Hindlimb muscle (tissue), 1 donor: ENCODE measurements at places on chromosomes 3 and 15. TPM values are rescaled to one million over a fixed set of nuclear protein-coding genes. Genes with fewer than 3 reads are reported as not detected.
A peak's percentile ranks its signal among the peaks of the same experiment; 100 is the strongest.

DNA sequence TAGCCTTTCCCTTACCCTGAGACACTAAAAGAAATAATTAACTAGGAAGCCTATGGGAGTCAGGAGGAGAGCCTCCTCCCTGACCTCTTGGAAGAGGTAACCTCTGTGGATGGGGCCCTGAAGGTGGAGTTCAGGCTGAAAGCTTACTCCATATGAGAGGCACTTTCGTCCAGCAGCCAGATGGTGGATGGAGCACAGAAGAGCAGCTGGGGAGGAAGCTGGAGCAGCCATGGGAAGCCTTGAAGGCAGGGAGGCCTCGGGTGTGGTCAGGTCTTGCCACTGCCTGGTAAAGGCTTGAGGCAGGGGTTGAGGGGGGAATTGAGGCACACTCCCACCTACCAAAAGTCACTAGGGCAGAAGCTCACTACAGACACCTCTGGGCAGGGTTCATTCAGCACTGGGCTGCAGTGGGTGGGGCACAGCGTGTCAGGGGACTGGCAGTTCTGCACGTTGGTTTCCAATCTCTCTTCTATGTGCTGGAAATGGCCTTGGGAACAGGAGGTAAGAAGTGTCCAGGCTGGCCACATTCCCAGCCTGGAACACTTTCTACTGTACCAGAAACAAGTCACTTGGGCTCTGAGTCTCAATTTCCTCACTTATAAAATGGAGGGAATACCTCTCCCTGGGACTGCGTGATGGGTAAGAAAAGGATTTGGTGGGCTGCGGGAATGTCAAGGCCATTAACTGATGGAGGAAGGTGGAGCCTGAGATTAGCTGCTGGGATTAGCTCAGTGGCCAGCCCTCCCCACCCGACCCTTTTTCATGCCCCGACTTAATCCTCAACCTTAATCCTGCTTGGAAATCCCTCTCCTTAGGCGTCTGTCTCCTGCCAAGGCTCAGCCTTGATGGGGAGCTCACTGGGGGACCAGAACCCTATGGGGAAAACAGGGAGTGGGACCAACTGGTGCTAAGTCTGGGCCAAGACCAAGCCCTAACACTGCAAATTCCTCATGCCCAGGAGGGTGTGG lies 5.4 kb downstream of the PCBP4 start:
- DNase-seq = no peak

GRCh38 chr3:24393316-24393715 lies 101.3 kb downstream of the THRB start:
- no peak for DNase-seq

- peak; percentile 42 for DNase-seq
These were observed 59.5 kb downstream of the BFSP2 start for GRCh38 chr3:133459400-133459799.

CCK gene
- 4.2 TPM for polyA plus RNA-seq

DNA sequence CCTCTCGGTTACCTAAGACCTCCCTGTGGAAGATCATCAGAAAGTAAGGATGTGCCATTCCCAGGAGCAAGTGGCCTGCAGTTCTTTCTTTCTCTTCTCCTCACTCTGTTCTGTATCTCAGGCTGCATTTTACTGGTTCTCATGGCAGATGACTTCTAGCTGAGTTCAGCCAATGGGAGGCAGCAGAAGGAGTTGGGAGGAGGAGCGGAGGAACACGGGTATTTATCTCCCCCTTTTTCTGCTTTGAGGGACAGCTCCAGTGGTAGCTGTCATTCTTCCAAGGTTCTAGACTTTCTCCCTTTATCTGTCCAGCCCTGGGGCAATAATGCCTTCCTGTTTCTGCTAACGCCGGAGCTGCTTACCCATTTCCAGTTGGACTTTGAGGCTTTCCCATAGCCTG lies 339.9 kb downstream of the NR2F2 start:
- DNase-seq = no peak

GRCh38 chr3:162437480-162437879 lies 940.9 kb downstream of the OTOL1 start:
- DNase-seq = no peak

PML gene
- polyA plus RNA-seq = 45.5 TPM

DNA sequence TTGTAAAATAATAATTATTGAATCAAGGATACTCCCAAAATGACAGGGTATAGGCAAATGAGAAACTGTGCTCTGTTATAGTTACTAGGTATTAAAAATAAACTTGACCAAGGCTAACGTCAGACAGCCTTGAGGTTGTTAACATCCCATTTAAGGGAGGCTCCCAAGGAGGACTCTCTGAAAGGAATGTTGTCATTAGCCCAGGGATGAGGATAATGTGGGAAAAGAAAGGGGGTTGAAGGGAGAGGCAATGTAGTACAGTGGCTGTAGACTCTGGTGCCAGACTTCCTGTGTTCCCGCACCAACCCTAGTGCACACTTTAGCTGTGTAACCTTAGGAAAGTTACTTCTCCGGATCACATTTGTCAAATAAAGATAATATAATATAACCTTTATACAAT lies 47.0 kb upstream of the RARB start:
- no peak for DNase-seq

MESP2 gene
- 0.22 TPM for polyA plus RNA-seq

DNA sequence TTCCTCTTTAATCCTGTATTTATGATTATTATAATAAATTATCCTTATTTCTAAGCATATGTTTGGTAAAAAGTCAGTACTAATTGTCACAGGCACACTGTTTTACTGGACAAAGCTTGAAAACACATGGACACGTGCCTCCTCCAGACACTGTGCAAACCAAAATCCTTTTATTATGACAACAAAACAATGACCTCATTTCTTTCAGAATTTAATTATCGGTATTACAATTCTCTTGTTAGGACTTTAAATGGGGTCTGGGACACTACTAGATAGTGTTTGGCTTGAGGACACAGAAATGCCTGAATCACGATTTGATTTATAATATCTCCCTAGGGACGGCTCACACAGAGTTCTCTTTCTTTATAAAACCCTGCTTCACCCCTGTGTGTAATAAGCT lies 107.3 kb upstream of the IGSF10 start:
- DNase-seq = peak; percentile 23

CGGBP1 gene
- polyA plus RNA-seq = 70.8 TPM

WWTR1 gene
- polyA plus RNA-seq = 85.2 TPM

DNA sequence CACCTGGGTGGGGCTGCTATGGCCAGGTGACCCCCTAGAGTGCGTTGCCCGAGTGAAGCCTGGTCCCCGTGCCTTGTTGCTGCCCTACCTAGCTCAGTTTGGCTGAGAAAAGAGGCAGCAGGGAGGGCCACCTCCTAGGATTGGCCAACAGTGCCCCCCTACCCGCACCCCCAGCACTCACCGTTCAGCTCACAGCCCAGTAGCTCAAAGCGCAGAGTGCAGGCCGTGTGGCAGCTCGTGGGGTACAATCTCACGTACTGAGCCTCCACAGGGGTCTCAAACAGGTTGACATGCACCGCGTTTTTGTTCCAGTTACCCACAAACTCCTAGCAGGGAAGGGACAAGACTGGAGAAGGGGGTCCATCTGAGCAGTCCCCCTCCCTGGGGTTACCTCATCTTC lies 7.6 kb downstream of the MFGE8 start:
- no peak for DNase-seq

DNA sequence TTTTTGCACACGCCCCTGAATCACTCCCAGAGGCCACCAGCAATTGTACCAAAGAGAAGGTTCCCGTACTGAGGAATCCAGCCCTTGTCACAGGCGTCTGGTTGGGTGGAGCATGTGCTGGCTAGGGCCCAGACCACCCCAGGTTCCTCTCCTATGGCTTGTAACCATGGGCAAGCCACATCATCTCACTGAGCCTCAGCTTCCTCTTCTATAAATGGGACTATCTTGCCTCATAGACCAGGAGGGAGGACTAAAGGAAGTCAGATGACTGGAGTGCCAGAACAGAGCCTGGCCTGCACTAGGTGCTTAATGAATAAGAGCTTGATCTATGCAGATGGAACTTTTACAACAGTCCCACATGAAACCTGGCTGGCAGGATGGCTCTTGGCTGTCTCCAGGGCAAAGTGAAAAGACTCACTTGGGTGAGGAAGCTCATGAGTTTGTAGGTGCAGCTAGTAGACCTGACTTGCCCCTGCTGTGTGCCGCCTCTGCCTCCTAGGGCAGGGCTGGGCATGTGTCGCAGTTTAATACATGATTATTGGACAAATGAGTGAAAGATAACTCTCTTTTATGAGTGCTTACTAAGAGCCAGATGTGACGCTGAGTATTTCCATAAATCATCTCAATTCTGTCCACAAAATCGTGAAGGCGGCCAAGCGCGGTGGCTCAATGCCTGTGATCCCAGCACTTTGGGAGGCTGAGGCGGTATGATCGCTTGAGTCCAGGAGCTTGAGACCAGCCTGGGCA lies 29.3 kb downstream of the CTSH start:
- no peak for DNase-seq

HMCES gene
- polyA plus RNA-seq = 23.5 TPM

GP9 gene
- polyA plus RNA-seq = 0.30 TPM

COL7A1 gene
- 9.3 TPM for polyA plus RNA-seq

CCDC14 gene
- polyA plus RNA-seq = 41.2 TPM

PLOD2 gene
- polyA plus RNA-seq = 10.7 TPM

DNA sequence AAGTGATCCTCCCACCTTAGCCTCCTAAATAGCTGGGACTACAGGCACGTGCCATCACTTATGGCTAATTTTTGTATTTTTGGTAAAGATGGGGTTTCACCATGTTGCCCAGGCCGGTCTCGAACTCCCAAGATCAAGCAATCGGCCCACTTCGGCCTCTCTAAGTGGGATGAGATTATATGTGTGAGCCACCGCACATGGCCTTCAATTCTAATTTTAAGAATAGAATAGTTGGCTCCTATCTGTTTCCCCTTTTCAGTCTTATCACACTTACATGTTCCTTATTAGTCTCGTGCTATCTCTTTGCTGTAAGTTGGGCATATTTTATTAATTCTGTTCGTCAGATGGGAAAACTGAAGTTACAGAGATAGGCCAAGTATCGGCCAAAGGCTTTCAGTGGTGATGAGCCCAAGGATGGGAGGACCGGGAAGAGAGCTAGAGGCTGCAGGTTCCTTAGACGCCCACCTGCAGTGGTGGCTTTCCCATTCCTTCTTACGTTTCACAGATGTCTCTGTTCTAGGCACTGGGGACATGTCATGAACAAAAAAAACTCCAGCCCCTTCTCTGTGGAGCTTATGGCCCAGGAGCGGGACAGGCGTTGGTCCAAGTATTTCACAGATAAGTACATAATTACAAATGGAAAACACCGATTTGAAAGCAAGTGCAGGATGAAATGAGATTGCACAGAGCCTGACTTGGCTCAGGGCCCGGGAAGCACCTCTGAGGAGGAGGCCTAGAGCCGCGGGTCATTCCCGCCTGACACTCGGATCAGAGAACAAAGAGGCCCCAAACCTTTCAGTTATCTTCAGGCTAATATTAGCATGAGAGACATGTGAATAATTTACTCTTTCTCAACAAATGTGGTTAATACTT lies 91.1 kb upstream of the KLF13 start:
- DNase-seq = no peak

DNA sequence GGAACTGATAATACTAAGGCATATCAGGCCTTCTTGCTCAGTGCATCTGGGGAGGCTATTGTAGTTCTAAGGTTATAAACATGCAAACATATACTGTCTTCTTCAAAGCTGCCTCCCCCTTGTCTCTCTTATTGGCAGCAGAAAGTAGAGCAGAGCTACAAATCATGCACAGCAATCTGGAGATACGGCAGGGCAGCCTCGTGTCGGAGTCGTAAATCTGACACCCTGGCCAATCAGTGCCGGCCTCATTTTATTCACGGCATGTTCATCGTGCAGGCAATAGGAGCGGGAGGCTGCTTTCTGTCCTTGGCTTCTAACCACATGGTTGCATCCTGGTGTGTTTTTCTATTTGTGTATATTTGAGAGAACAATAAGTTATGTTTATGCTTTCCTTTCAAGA lies 300.2 kb upstream of the CNTN6 start:
- DNase-seq = no peak

- no peak for DNase-seq
These were observed 259.6 kb downstream of the LRTM1 start for GRCh38 chr3:54668236-54668635.

- no peak for DNase-seq
These were observed 12.4 kb downstream of the VIPR1 start for GRCh38 chr3:42514876-42515275.

DNA sequence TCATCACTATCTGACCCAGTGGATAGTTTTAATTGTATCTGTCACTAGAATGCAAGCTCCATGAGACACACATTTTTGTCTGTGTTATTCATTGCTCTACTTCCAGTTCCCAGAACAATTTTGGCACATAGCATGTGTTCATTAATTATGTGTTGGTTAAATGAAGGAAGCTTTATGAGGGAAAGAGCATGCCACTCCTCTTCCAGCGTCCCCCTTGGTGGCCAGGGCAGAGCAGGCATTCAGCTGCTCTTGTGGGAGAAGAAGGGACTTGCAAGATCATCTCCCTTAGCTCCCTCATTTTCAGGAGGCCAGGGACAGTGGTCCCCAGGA lies 489 bp upstream of the GALNT15 start:
- no peak for DNase-seq

DNA sequence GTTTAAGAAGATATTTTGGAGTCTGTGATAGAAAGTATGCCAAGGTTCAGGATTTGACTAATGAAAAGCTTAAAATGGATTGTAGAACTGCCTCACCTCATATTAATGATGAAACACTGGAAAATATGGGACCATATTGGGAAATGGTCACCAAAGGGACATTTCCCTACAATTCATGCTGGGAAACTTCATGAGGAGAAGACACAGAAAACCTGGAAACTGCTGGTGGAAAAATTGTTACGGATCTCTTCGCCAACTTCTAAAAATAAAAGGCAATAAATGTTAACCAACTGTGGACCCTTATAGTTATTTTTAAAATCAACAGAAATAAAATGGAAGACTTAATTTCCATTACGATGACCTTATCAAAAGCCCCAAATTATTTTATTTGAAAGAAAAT lies 97.6 kb upstream of the FRMD4B start:
- peak; percentile 39 for DNase-seq

DNA sequence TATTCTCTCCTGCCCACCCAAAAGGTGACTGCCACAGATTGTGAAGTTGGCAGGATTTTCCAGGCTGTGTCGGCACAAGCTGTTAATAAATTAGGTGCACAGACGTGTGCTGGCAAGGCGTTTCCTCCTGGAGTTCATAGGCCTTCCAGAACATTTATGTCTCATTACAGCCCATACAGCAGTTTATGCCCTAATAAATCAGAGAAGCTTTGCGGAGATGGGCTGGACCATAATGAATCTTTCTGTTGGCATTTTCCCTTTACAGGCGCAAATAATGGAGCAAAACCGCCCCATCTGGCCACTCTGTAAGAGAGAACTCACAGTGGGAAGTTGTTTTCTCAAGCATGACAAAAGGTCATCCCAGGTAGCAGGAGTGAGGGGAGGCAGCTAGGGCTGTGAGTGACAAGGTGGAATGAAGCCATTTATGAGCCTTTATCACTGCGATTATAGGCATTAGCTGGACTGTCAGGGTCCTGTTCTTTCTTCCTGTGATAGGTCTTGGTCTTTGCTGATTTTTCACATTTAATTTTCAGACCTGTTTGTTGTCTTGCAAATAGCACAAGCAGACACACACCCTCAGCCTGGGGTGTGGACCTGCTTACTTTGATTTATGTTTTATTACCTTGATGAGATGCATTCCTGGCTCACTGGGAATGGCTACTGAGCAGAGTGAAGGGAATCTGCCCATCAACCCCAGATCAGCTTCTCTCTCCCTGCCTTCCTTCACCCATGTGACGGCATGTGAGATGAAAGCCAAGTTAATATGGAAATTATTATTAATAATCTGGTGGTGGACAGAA lies 257.5 kb downstream of the LRTM1 start:
- DNase-seq = no peak
